Mesothelial cell of epicardium (in vitro differentiated cells): ENCODE measurements at places on chromosomes 3 and 15. TPM values are rescaled to one million over a fixed set of nuclear protein-coding genes. Genes with fewer than 3 reads are reported as not detected.

UTS2B gene
- total RNA-seq, result 0.60 to 1.1 TPM (median 0.90 TPM) in 3 replicates

AHSG gene
- total RNA-seq, result 0.14 TPM in 1 of 3 replicates, not detected in the others

PGBD4 gene
- 1.4 to 1.5 TPM (median 1.5 TPM) in 3 replicates for total RNA-seq

THAP10 gene
- 2.3 to 3.6 TPM (median 2.9 TPM) in 3 replicates for total RNA-seq

BDH1 gene
- 14.0 to 14.9 TPM (median 14.7 TPM) in 3 replicates for total RNA-seq

MESP2 gene
- 0.29 TPM in 1 of 3 replicates, not detected in the others for total RNA-seq

CHRFAM7A gene
- 0.33 to 1.5 TPM (median 0.99 TPM) in 3 replicates for total RNA-seq

TPRG1 gene
- total RNA-seq, result 1.9 to 3.3 TPM (median 2.4 TPM) in 3 replicates

GCSAM gene
- 0.67 to 1.2 TPM (median 0.93 TPM) in 3 replicates for total RNA-seq

SCAMP5 gene
- total RNA-seq, result 23.5 to 30.5 TPM (median 28.4 TPM) in 3 replicates

TLR9 gene
- total RNA-seq, result 0.16 to 0.23 TPM in 2 of 3 replicates, not detected in the other

SLC6A1 gene
- total RNA-seq, result not detected in 3 replicates

HEG1 gene
- total RNA-seq, result 12.8 to 14.4 TPM (median 13.8 TPM) in 3 replicates

TIMMDC1 gene
- 93.9 to 102 TPM (median 95.9 TPM) in 3 replicates for total RNA-seq

RTP1 gene
- not detected in 3 replicates for total RNA-seq

TIGIT gene
- total RNA-seq, result not detected in 3 replicates

ZBBX gene
- total RNA-seq, result 0.70 to 1.9 TPM (median 1.4 TPM) in 3 replicates

VGLL3 gene
- total RNA-seq, result 11.9 to 13.5 TPM (median 13.4 TPM) in 3 replicates

TPRA1 gene
- 37.2 to 39.0 TPM (median 37.2 TPM) in 3 replicates for total RNA-seq

TM4SF1 gene
- total RNA-seq, result 39.2 to 52.2 TPM (median 43.5 TPM) in 3 replicates

TGM5 gene
- not detected in 3 replicates for total RNA-seq

PLXNB1 gene
- 203 to 214 TPM (median 211 TPM) in 3 replicates for total RNA-seq

C3orf49 gene
- not detected in 3 replicates for total RNA-seq

SPINT1 gene
- total RNA-seq, result 141 to 152 TPM (median 147 TPM) in 3 replicates
